ENCODE measurements at places on chromosomes 13 and 19.

DNA sequence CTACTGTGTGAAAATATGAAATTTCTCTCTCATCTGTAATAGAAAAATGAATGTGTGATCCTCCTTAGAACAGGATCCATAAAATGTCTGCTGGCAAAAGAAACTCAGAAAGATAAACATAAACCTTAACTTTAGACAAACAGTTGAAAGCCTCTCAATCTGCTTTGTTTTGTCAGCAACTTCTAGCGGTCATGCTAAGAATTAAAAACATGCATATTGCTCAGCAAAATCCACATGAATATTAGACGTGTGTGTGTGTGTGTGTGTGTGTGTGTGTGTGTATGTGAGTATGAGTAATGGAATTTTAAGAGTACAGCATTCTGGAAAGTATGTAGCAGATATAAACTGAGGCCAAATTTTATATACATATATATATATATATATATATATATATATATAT is 1779.2 kb upstream of the MIR17HG start:
- no peak for DNase-seq

DNA sequence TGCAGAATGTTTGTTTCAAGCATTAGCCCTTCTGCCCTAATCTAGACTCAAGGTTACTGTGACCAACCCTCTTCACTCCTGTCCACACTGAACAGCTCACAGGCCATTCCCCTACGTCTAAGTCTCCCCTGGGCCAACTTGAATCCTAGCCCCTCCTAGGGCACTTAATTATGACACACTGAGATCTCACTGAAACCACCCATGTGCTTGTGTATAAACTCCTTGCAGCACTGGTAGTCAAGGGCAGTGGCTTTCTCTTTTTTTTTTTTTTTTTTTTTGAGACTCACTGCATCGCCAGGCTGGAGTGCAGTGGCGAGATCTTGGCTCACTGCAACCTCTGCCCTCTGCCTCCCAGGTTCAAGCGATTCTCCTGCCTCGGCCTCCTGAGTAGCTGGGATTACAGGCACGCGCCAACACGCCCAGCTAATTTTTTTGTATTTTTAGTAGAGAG is 1.9 kb upstream of the AKT2 start:
- DNase-seq = no peak

DNA sequence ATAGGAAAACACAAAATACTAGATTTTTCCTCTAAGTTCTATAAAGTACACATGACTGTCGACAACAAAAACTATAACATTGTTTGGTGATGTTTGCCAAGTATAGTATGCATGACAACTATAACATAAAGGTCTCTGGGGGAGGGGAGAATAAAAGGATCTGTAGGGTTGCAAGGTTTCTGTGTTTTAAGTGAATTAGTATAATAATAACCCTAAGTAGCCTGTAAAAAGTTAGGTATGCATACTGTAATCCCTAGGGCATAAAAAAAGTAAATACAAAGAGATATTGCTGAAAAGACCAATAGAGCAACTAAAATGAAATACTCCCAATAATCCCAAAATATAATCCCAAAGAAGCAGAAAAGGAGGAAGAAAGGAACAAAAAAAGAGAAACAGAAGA is 14.6 kb downstream of the MYCBP2 start:
- DNase-seq = no peak

DNA sequence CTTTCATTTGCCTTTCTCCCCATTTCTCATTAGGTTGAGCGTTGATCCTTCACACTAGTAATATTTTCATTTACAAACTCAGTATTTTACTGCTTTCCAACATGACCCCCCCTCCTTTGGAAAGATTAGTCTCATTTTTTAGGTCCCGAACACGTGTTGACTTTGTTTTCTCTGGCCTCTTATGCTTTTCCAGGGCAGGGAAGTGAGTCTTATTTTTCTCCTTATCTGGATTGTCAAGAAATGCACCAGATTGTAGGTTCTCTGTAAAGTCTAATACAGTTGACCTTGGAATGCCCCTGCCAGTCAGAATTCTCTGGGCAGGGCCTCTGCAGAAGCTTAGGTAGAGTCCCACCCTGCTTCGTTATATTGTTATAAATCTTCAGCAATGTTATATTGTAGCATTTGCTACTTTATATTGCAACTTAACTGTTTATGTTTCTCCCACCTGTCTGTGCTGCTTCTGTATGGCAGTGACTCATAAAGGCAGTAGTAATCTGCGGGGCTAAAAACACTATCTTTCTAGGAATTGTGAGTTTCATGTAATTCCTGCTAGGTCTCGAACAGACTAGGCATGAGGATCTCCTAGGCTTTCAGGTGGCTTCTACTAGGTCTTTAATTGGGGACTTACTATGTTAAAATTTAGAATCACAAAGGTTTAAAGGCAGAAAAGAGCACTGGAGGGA is 2.0 kb downstream of the TDRD3 start:
- DNase-seq = no peak

DNA sequence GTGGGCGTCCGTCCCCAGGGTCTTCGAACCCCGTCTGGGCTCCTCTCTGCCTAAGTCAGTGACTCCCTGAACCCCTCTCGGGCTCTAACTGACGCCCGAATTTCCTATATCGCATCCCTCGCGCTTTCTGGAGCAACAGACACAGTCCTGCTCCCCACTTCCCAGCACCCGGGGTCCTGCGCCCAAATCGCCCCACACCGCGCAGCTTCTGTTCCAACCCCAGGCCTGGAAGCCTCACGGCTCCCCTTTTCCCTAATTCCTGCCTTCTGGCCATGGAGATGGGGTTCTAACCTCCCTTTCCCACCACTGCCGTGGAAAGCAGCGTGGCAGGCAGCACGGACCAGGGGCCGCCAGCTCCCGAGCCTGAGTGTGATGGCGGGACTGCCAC is 1.6 kb upstream of the GRTP1 start:
- DNase-seq = no peak

DNA sequence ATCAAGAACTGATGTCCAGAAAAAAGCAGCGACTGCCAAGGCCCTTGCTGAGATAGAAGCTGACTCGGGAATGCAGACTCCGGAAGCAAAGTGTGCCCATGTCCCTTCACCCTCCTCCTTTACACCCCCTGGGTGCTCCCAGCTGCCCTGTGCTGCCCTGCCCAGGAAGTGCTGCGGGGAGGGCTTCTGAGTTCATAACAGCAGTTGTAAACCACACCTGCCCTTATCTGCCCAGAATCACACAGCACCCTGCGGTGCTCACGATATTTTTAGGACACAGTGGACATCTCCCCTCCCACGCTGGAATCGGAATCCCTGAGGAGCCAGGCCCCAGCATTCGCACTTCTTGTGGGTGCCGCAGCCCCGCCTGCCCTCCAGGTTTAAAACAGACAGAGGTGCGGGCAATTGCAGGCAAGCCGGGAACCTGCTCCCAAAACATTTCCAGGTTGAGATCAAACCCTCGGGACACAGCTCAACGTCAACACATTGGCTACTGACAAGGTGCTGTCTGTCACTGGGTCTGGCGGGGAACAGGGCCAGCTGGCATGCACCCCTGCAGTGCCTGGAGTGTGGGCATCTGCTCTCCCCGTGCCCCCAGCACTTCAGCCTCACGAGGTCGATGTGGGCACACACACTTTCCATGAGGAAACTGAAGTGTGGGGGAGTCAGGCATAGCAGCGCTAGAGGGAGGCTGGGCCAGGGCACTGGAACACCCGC is 36.8 kb downstream of the RAB20 start:
- no peak for DNase-seq

DNA sequence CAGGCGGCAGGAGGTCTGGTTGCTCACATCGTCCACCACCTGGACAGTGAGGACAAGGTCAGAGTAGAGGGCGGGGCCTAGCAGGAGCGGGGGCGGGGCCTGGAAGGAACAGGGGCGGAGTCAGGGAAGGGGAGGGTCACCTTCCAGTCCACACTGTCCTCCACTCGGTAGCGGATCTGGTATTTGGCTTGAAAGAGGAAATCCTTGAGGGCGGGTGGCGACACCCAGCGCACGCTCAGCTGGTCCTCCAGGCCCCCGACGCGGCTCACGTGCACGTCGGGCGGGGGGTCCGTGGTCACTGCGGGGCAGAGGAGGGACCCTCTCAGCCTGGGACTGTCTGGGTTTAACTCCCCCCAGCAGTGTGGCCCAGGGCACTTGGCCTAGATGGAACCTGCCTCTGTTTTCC is 8.2 kb downstream of the REX1BD start:
- DNase-seq = no peak

DNA sequence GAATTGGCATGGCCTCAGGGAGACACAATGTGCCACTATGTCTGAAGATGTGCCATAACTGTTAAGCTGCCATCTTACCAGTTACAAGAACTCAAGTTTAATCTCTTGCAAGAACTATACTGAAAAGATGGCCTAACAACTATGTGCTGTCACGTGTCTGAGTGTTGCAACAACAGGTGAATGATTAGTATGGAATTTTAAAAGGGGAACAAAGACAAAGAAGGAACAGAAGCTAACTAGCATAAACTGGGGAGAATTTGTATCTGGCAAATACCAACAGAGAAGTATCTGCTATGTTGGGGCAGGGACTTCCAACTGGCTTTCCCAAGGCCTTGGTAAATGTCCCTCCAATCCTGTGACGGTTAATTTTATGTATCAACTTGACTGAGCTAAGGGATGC is 11.5 kb upstream of the ACOD1 start:
- no peak for DNase-seq

DNA sequence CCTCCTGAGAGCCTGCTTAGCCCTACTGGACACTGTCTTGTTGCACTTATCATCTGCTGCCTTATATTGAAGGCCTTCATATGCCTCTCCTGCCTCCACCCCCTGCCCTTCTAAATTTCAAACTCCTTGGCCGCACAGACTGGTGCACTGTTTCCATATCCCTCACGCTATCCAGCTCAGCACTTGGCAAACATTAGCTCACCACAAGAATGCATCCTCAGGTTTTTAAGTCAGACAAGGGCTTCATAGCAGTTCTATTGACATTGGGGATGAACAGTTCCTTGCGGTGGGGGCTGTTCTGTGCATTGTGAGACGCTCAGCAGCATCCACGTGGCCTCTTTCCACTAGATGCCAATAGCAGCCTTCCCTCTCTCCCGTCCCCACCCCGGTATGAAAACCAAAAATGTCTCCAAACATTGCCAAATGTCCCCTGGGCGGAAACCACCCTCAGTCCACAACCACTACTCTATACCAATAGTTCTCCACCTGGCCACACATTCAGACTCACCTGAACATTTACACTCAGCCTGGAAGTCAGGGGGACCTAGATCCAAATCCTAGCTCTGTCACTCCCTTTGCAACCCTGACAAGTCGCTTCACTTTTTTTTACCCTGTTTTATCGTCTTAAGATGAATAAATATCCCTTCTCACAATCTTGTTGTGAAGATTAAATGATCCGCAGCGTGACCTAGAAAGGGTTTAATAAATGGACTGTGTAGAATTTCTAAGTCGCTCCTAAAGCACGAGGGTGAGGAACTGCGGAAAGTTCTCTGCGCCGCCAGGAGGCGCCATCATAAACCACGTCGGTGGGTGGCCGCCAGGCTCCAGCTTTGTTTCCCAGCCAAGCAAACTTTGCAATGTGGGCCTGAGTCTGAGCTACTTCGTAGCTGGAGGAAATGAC is 3.6 kb upstream of the CEACAM3 start:
- no peak for DNase-seq

All from T-helper 2 cell (primary cell).